NCI-H1930 (cell line): ENCODE measurements at places on chromosomes 1 and 21.
A peak's percentile ranks its signal among the peaks of the same experiment; 100 is the strongest.

DNA sequence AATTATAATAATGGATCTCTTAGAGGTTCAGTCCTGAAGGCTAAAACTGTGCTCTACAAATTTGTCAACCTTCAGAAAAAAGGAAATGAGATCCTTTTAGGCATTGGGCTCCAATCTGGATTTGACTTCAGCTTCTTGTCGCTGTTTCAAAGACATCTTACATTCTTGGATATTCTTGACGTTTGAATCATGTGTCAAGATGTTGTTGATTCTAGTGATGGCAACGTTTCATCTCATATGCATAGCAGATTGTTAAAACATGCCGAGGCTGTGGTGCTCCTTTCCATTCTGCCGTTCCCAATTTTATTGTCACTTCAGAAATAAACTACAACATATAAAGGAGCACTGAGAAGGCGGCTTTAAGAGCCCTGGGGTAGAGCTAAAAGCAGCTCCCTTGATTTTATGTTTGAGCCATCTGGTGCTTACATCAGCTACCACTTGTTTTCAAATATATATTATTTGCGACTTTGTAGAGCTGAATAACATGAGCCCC, 467.6 kb upstream of the ZRANB2 start:
- DNase-seq, result no peak

- no peak for DNase-seq
These were observed 70.8 kb upstream of the KCND3 start for GRCh38 chr1:112060261-112060660.

- DNase-seq, result no peak
These were observed 39.6 kb upstream of the GRIK3 start for GRCh38 chr1:37073854-37074379.

DNA sequence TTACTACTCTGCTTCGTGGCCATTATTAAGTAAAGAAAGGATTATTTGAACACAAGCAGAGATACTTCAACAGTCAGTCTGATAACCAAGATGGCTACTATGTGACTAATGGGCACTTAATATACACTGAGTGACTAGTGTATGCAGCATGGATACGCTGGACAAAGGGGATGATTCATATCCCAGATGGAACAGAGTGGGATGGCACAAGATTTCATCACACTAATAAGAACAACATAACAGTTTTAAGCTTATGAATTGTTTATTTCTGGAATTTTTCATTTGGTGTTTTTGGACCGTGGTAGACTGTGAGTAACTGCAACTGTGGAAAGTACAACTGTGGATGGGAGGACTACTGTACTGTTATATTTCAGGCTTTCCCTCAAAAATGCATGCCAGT, 9.4 kb downstream of the ZCCHC17 start:
- DNase-seq, result no peak

DNA sequence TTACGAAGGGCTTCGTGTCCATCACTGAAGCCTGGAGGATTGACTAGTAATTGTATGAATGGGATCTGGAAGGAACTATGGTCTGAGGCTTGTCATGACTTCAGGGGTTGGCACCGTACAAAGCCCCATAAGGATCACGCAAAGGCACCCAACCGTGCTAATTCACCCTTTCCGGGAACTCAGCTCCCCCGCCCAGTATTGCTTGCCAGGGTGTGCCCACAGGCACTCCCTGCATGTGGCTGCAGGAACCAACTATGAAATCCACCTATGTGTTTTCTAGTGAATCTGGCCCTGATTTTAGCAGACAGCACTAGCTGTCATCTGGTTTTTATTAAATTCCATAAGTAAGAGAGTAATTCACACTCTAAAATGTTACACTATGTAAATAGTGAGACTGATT, 139.2 kb downstream of the TM2D1 start:
- DNase-seq, result no peak

DNA sequence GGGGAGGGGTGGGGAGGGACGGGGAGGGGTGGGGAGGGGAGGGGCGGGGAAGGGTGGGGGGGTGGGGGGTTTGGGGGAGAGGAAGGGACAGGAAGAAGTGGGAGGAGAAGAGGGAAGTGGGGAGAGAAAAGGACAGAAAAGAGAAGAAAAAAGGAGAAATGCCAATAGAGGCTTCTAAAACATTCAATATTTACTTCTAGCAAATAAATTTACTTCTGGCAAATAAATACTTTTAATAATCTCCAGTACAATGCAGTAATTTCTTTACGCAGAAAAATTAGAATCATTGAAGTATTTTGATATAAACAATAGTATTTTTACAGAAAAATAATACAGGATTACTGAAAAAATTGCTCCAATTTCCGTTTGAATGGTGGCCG, 9.4 kb upstream of the GPR161 start:
- DNase-seq, result no peak

GRCh38 chr1:229411434-229412055, 22.3 kb downstream of the ACTA1 start:
- no peak for DNase-seq

GRCh38 chr1:37474046-37474696, at the start of gene ZC3H12A:
TSS of gene ZC3H12A (plus strand) at chr1:37474580. CDS start at chr1:37475497, 917 bp downstream.
- DNase-seq, result peak; percentile 84

DNA sequence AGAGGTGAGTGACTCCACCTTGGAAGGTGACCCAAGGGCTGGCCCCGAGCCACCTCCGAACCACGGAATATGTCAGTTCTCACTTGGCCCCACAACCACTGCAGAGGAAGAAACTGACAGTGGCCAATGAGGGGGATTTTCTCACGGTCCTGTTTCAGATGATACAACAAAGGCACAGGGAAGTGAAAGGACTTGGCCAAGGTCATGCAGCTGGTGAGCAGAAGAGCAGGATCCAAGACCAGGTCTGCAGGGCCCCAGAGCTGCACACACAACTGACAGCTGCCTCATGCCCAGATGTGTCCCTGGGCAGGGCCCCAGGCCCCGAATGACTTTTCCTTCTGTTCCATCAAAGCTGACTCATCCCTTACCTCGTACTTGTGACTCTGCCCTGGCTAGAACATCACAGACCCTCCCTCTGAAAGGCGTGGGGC, 25.8 kb upstream of the EVA1B start:
- DNase-seq, result no peak
